ENCODE measurements at places on chromosomes 7 and 10. TPM values are rescaled to one million over a fixed set of nuclear protein-coding genes. Genes with fewer than 3 reads are reported as not detected.

DNA sequence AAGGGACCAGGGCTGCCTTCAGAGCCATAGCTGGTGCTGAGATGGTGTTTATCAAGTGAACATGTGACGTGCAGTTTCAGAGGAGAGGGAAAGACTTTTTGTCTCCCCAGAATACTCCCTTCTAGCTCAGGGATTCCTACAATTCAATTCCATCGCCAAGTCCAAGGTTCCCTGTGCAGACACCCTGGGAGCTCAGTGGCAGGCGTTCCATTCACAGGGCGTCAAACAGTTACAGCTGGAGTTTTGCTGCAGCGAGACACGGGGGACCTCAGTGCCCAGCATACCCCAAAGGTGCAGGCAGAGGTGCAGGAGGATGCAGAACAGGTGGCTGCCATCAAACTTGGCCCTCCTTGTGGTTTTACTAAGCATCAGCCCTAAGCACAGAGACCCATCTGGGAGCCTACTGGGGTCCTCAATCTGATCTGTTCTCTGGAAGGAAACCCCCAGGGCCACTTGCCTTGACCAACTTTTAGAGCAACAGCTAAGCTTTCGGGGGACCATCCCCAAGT, 846 bp upstream of the CALML5 start:
- ATAC-seq, result no peak

GRCh38 chr10:71334221-71334791, 15.2 kb downstream of the SLC29A3 start:
- ATAC-seq, result no peak

DNA sequence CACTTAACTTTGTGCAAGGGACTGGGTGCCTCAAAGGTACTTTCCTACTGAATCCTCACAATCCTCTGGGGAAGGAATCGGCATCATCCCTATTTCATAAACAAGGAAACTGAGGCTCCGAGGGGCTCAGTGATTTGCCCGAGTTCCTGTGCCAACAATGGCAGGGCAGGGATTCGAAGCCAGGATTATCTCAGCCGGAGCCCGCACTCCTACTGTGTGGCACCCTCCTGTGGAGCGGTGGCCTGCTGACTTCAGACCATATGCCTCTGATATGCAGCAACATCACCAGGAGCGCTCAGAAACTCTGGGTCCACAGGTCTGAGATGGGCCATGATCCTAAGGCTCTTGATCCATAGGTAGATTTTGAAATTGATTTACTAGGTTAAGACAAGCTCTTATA, 46.6 kb downstream of the PODXL start:
- no peak for ATAC-seq

DNA sequence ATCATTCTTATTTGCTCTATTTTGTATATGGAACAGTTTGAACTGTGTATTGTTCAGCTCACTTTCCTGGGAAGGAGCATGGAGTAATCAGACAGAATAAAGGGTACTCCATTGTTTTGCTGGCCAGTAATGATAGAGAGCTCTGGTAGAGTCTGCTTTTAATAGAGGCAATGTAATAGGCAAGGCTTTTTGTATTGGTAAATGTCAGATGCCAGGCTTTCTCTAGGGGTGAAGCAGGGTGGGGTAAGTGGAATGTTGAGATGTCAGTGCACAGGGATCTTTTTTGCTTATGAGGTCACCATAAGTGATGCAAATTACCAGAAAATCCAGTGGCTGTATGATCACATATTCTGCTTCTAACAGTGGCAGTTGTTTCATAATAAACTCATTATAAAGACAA, 1088.3 kb upstream of the SORCS1 start:
- no peak for ATAC-seq

- peak; percentile 20 for ATAC-seq
Observed at GRCh38 chr10:103456074-103456660, 2.5 kb downstream of the CALHM1 start.

- no peak for ATAC-seq
Observed at GRCh38 chr7:70782796-70783195, 349.1 kb upstream of the GALNT17 start.

GRCh38 chr10:68428396-68429104, 21.5 kb upstream of the RUFY2 start:
- no peak for ATAC-seq

- no peak for ATAC-seq
Observed at GRCh38 chr10:121615836-121616235, 17.6 kb upstream of the FGFR2 start.

- no peak for ATAC-seq
Observed at GRCh38 chr7:17123020-17123419, 175.4 kb upstream of the AHR start.

GRCh38 chr10:34596351-34596750, 218.7 kb downstream of the PARD3 start:
- ATAC-seq, result no peak

DNA sequence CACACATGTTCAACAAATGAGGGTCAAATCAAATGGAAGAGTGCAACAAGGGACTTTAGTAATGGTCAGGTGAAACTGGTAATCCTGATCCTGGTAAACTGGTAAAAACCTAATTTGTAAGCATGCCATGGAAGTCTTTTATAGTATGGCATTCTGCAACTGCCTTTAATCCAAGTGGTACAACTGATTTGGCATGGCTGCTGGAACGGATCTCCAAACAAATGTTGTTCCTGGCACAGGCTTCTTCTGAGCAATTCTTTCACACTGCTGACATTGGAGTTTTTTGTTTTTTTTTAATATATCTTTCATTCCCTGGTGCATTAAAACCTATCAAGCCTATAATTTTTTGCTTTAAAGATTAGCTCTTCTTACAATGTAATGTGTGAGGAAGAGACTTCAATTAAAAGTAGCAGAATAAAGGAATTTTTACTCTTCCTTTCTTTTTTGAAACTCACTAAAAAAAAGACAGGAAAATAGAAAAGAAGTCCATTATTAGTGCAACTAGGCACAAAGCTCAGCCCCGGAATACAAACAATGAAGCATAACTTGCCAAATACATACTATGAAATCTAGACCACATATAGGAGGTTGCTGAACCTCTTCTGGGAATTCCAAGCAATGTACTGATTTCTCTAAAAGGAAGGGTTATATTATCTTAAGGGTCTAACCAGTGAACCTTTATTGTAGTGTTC, 79.3 kb upstream of the OIT3 start:
- no peak for ATAC-seq

GRCh38 chr10:20486791-20487190, 410.3 kb downstream of the NEBL start:
- ATAC-seq, result no peak

GRCh38 chr7:13508586-13508985, 480.9 kb downstream of the ETV1 start:
- no peak for ATAC-seq

DNA sequence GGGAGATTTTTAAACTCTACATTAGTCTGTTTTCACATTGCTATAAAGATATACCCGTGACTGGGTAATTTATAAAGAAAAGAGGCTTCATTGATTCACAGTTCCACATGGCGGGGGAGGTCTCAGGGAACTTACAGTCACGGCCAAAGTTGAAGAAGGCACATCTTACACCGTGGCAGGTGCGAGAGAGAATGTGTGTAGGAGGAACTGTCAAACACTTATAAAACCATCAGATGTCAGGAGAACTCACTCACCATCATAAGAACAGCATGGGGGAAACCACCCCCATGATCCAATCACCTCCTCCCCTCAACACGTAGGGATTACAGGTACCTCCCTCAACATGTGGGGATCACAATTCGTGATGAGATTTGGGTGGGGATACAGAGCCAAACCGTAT, 129.5 kb downstream of the FGFR2 start:
- ATAC-seq, result no peak

DNA sequence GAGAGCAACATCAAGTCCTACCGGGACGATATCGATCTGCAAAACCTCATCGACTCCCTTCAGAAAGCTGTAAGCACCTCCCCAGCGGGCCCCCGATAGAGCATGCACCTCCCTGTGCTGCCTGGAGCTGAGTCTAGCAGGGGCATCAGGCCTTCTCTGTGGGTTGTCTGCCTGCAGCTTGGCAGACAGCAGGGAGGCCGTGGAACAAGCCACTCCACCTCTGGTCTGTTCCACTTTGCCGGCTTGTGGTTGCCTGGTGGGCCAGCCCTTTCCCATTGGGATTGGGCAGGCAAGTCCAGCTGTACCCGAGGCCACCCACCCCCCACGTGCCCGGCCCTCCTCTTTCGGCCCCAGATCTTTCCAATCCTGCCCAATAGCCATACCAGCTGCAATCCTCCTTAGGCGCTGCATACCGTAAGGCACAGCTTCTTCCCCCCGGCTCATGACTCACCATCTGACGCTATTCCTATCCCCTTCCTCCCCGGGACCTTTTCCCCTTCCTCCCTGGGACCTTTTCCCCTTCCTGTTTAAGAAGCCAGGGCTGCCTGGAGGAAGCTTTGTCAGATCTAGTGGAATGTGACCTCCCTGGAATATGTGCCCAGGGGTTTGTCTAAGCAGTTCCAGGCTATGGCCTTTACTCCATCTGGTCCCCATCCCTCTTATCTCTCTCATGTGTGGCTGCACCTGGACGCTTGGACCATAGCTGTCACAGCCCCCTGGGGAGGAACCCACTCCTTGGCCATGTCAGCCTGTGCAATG, 28.1 kb upstream of the SH2D4B start:
- ATAC-seq, result peak; percentile 18

DNA sequence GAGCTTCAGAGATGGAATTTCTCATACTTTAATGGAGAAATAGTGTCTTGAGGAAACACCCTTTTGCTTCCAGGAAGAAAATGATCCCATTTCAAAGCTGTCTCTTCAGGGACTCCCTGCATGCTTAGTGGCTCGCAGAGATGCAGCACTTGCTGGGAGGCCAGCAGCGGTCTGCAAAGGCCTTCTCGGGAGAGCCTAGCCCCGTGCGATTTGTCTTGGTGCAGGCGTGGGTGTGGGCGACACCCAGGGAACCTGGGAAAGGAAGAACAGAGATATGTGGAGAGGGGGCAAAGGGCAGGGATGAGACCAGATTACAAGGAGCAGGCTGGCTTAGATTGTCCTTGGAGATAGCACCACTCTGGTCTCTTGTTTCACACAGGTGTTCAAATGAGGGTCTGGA, 352.3 kb upstream of the PODXL start:
- no peak for ATAC-seq

DNA sequence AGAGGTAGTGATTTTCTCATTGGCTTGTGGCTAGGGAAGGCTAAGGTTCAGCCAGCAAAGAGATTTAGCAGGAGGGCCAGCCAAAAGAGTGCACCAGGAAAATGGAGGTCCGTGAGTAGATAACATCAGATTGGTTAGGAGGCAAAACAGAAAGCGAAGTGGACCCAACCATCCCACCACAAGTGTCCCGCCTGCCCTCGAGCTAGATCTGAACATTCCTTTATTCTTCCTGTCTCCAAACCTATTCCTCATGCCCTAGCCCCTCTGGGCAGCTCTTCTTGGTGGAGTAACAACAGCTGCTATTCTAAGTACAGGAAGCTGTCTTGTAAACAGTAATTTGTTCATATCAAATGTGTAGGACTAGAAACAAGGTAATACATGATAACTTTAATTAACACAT, 85.7 kb upstream of the BET1 start:
- no peak for ATAC-seq

- ATAC-seq, result no peak
Observed at GRCh38 chr10:113648478-113648877, 15.4 kb downstream of the NRAP start.

DNA sequence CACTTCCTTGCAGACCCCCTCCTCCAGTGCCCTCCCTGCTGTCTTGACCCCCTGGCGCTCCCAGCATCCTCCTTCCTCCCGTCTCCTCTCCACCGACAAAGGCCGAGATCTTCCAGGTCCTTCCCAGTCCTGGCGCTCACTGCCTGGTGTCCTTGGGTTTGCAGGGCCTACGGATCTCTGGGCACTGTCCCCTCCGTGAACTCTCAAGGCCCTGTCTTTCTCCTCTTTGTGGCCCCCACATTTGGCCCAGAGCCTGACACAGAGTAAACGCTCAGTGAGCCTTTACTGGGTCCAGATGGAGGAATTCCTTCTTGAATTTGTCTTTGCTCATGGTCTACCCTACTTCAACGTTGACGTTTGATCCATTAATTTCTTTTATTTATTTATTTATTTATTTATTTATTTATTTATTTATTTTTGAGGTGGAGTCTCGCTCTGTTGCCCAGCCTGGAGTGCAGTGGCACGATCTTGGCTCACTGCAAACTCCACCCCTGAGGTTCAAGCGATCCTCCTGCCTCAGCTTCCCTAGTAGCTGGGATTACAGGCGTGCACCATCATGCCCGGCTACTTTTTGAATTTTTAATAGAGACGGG, 29.7 kb downstream of the TMEM270 start:
- ATAC-seq, result no peak

DNA sequence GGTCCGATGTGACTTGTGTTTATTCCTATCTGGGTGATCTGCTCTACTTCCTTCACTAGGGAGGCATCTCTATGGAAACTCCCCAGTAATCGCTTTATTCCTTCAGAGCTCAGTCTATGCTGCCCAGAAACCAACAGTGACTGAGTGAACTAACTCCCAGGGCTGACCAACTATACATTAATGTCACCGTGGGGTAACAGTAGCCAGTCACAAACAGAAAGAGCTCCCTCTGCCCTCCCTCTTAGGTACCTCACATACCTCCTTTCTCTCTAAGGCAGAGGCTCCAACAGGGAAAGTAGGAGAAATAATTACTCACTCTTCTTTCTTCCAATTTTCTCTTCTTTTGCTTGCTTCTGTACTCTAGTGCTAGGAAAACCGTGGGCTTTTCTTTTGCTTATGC, 855.0 kb downstream of the REEP3 start:
- ATAC-seq, result no peak

DNA sequence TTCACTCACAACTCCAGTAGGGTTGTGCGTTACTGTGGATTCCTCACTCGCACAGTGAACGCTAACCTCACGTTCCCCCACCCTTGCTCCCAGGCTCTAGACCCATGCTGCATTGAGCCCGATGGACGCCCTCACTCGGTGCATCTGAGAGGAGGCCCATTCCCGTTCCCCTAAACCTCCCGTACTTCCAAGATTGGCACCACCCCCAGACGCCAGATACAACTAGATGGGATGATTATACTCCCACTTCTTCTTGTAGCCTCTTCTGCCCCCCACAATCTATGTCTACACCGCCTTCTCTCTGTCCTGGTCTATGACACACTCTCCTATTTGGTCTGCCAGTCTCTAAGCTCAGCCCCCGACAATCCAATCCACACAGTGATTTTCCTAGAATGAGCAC, 57.3 kb upstream of the NCAPG2 start:
- ATAC-seq, result no peak

GRCh38 chr10:124349231-124349995, 69.3 kb downstream of the OAT start:
- no peak for ATAC-seq

TMEM176B gene
- 4.2 TPM for total RNA-seq

OR2F1 gene
- total RNA-seq, result not detected

CALN1 gene
- total RNA-seq, result 0.24 TPM

NCAPG2 gene
- 24.1 TPM for total RNA-seq

EN2 gene
- not detected for total RNA-seq

GNB2 gene
- 289 TPM for total RNA-seq

CRTAC1 gene
- 1.5 TPM for total RNA-seq

PAPOLB gene
- total RNA-seq, result not detected

SGPL1 gene
- 62.1 TPM for total RNA-seq

ADRB1 gene
- 0.04 TPM for total RNA-seq

GIMAP8 gene
- total RNA-seq, result 1.6 TPM

PTF1A gene
- total RNA-seq, result not detected

GRID2IP gene
- total RNA-seq, result 0.12 TPM

ACTL6B gene
- not detected for total RNA-seq

PON3 gene
- total RNA-seq, result 2.0 TPM
